ENCODE measurements at places on chromosomes 7 and 10.
A peak's percentile ranks its signal among the peaks of the same experiment; 100 is the strongest.

DNA sequence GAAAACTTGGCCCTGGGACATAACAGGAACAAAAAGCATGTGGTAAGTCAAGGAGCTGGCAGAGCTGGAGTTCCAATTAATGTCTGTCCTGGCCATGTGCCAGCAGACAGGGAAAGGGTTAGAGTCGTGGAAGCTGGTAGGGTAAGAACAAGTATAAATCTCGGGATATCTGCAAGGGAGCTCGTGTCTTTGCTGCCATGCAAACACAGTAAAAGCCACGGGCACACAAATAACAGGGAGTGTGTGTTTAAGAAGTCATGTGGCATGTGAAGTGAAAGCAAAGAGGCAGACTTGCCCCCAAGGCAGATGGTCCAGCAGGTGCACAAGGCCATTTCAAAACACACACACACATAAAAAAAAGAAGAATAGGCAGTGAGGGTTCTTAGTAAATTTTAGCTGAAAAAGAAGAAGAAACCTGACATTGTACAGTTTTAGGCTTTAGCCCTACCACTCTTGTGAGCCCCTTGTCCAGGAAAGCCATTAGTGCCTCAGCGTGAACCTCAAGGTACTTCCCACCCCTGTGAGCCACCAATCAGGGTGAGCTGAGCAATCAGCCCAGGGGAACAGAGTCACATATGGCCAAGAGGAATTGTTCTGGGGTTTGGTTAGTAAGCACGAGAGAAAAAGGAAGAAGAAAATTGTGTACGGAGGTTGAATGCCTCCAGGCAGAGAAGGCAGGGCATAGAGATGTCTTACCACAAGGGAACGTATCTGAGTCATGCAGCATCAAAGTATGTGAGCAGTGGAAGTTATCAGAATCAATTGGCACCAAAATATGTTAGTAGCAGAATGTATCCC, 32.8 kb upstream of the ARHGAP12 start:
- no peak for DNase-seq

- DNase-seq, result no peak
Measured at GRCh38 chr7:139330333-139331030, 10.7 kb upstream of the FMC1 start.

DNA sequence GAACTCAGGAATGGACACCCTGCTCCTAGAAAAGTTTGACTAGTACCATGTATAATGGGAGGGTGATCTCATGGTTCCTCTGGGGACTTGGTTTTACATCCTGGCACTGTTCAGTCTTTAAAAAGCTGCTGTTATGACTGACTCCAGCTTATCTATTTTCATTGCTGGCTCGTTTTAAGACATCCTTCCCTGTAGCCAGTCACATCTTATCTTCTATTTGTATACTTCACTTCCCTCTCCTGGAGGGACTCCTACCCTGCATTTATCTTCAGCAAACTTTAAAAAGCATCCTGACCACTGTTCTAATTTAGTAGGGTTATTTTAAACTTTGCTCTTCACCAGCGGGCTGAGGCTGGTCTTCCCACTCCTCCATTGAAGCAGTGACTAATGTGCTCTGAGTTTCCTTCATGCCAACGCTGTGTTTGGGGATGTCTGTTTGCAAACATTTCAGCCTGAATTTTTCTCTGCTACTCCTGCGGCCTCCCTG, 72.9 kb upstream of the ARMC3 start:
- no peak for DNase-seq

DNA sequence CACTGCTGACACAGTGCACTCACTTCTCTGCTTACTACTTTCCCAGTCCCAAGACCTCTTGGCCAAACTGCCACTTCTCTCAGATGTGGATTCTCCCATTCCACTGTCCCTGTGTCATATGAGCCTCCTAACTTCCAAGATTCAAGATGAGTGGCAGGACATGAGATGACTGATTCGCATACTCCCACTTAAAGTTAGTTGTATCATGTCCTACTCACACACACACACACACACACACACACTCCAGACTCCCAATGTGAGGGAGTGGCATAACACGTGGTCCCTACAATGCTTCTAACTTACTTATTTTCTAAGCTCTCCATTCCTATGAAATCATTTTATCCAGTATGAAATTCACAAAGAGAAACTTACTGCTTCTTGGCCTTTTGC, 67.0 kb upstream of the CAV2 start:
- DNase-seq, result no peak

GRCh38 chr7:44979481-44980392, 922 bp upstream of the MYO1G start:
- no peak for DNase-seq

GRCh38 chr7:2118630-2119190, 114.0 kb downstream of the MAD1L1 start:
- DNase-seq, result no peak

DNA sequence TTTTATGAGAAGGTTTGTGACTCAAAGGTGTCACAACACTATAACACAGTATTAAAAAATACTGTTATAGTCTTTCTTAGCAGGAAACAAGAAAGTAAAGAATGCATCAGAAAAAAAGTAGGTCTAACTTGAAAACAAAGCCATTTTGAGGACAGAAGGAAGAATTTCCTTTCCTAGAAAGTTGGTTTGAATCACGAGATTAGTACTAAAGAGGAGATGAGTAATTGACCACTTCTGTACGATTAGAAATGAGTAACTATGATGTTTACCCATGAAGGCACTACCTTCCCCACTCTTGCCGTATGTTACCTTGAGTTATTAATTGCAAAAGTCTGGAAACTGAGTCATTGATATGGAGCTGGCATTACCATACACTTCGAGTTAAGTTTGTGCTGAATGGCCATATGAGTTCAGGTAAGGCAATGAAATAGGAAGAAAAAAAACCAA, 65.2 kb downstream of the FAM185A start:
- DNase-seq, result no peak

GRCh38 chr7:107108793-107109371, 59.9 kb upstream of the HBP1 start:
- no peak for DNase-seq

- no peak for DNase-seq
Measured at GRCh38 chr7:135260470-135260869, 26.8 kb downstream of the STRA8 start.

GRCh38 chr7:142511801-142512200, 237.5 kb upstream of the PRSS1 start:
- no peak for DNase-seq

DNA sequence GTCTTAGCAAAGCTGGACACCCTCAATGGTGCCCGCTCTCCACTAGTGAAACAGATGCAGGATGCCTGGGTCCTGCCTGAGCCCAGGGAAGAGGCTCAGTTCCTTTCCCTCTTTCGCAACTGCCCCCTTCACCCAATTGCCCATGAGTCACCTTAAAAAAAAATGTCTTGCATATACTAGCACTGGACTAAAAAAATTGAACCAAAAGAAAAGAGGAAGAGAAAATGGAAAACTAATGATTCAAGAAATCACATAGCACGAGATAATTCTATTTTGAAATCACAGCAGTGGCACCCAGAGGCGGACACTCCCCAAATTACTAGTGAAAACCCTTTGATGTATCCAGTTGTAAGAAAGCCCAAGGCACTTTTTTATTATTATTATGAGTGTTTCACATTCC, 972.5 kb downstream of the LRMDA start:
- no peak for DNase-seq

GRCh38 chr10:76236356-76236755, 804.9 kb downstream of the LRMDA start:
- no peak for DNase-seq

- DNase-seq, result no peak
Measured at GRCh38 chr7:129457101-129457500, 22.9 kb downstream of the STRIP2 start.

DNA sequence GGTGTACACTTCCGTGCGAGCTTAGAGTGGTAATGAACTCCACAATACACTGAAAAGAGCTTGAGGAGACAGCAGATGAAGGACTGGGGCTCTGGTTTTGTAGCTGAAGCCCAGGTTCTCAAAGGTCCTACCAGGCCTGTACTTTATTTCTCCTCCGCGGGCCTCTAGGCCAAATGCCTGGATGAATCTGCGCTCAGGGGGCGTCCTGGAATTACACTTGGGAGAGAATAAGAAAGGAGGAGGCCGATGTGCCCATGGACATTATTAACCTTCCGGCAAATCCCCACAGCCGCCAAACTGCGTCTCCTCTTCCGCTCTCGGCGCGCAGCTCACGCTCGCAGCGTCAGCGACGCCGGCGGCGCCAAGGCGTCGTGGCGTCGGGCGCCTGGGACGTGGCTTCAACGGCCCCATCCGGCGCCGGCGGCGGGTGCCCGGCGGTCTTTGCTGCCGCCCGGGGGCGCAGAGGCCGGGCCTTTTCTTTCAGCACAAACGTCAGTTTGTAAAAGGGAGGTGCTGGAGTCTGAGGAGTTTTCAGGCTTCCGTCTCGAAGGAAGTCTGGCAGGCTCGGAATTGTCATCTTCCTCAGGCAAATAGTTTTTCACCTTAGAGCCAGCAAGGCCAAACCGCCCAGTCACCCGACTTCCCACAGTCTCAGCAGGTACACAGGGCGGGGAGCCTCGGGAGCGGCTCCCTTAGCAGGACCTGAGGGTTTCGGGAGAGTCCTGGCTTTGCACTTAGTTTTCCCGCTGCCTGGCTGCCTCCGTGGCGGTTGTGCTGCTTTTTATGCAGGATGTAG, at the start of gene CCDC7:
Gene CCDC7 (plus strand): TSS at position 401 of the 796 bp plus-strand sequence. CDS start 5,503 bp downstream, outside the sequence.
- peak; percentile 94 for DNase-seq

DNA sequence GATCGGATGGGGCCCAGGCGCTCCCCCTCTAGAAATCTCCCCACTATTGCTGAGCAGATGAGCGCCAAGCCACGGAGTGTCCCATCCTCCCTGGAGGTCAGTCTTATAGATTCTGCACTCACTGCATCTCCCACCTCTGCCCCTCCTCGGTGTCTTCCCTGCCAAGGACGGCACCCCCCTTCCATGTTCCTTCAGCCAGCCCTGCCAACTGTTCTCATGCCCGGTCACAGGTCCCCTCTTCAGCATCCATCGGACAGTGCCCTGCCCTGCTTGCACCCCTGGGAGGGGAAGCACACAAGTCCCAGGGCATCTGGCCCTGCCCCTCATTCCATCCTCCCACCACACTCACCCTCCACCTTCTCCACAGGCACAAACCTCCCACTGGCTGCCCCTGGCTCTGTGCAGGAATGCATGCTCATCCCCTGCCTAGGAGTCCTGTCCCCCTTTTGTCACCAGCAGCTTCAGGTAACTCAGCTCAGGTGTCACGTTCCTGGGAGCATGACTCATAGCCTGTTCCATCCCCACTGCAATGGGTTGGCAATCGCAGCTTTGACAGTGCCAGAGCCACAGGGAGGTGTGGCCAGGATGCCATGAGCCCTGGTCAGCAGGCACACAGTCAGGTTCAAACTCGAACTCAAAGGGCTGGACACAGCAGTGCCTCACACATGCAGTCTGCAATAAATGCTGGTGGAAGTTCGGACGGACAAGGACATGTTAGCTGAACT, 234.7 kb upstream of the TCERG1L start:
- DNase-seq, result no peak

DNA sequence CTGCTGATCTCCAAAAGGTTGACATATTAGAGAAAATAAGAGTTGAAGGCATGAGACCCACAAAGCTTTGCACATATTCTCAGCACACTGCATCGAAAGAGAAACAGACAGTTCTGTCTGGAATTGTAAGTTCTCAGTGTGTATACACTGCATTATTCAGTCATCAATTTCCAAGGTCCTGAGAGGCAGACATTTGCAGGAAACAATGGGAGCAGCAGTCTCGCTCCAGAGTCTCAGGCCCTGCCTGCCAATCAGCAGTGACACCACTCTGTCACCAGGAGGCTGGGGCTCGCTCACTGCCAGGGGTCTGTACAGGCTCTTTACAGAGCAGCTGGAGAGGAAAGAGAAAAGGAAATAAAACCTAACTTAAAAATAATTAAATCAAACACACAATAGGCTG, 36.3 kb downstream of the JAZF1 start:
- DNase-seq, result peak; percentile 39

DNA sequence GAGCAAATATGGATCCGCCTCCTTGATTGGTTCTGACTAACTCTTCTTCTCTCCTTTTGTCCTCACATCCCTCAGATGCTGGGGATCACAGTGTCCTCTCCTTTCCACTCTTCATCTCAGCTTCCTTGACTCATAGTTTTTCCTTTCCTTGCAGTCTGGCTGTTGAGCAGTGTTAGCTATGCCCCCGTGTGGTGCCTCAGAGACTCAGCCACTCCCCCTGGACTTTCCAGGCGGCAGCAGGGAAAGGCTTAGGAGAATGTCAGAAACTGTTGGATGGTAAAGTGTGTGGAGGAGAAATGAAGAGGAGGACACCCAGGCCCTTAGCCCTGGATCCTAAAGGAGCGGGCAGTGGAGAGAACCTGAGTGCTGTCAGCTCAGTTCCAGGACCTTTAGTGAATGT, 267.5 kb downstream of the CELF2 start:
- DNase-seq, result no peak

DNA sequence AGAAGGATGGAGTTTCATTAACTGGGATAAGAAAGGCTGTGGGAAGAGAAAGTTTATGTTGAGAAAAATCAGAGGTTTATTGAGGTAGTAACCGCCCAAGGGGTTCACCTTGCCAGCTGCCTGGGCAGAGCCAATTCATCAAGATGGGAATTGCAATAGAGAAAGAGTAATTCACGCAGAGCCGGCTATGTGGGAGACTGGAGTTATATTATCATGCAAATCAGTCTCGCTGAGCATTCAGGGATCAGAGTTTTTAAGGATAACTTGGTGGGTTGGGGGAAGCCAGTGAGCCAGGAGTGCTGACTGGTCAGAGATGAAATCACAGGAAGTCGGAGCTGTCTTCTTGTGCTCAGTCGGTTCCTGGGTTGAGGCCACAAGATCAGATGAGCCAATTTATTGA, 70.6 kb downstream of the MALRD1 start:
- DNase-seq, result no peak

GRCh38 chr10:125033146-125033924, 91.4 kb downstream of the ZRANB1 start:
- no peak for DNase-seq

- DNase-seq, result no peak
Measured at GRCh38 chr10:29753283-29753682, 118.5 kb upstream of the SVIL start.

DNA sequence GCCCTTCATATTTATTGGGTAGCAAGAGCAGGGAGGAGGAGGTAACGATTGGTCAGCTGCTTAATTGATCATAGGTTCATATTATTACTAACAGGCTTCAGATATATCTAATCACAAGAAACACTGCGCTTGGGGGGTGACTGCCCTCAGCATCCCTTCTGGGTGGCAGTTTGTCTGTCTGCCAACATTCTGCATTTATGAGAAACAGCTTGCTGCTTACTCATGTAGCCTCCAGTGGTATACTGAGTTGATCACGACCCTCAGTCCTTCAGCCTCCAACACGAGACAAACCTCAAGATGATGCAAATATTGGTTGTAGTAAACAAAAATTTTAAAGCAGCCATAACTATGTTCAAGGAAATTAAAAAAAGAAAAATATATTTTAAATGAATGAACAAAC, 657.8 kb upstream of the PHF14 start:
- no peak for DNase-seq

DNA sequence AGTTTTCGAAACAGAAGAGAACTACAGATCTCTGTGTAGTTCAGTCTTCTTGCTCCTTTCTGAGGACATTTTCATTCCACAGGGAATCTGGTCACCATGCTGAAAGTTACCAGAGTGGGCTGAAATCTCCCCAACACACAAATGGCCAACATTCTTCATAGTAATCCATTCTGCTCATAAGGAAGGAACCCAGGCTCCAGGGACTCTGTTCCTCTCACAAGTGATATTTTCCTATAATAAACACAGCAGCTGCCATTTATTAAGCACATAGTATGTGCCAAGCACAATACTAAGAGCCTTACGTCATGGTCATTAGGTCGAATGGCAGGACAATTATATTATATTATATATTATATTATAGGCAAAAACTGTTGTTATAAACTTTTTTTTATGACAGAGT, 109.8 kb downstream of the RAB11FIP2 start:
- no peak for DNase-seq
